ENCODE measurements at places on chromosomes 7 and 10.

- no peak for DNase-seq
These were observed 188.6 kb upstream of the IMMP2L start for GRCh38 chr7:111750878-111751277.

- DNase-seq: no peak
These were observed 93.6 kb upstream of the INSIG1 start for GRCh38 chr7:155203882-155204691.

- DNase-seq: no peak
These were observed 10.5 kb downstream of the DAGLB start for GRCh38 chr7:6437251-6437650.

DNA sequence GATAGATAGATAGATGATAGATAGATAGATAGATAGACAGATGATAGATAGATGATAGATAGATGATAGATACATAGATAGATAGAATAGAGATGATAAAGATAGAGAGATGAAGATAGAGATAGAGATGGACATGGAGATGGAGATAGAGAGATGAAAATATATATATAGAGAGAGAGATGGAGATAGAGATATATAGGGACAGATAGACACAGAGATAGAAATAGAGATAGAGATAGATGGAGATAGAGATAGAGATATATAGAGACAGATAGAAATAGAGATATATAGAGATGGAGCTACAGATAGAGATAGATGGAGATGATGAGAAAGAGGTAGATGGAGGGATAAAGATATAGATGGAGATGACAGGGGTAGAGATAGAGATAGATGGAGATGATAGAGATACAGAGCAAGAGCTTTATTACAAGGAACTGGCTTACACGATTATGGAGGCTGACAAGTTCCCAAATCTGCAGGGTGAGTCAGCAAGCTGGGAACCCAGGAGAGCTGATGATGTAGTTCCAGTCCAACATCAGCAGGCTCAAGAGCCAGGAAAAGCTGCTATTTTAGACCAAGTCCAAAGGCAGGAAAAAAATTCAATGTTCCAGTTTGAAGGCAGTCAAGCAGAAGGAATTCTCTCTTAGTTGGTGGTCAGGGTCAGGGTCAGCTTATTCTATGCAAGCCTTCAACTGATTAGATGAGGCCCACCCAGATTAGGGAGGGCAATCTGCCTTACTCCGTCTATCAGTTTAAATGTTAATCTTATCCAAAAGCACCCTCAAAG, 37.1 kb downstream of the CAV1 start:
- peak; percentile 65 for DNase-seq

DNA sequence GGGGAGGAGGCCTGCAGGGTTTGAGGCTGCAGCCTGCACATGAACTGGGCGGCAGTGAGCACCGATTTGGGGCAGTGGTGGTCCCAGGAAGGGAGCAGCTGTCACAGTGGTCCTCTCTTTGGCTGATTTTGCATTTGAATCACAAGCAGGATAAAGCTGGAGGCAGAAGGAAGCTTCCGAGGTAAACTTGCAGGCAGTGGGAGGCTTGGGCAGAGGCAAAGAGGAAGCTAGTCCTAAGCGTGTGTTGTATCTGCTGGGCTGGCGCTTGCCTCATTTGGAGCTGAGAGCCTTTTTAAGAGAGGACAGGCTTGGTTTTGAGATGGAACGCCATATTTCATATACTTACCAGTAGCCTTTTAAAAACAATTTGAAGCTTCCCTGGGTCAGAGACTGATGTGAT, 177.2 kb upstream of the PODXL start:
- DNase-seq: no peak

DNA sequence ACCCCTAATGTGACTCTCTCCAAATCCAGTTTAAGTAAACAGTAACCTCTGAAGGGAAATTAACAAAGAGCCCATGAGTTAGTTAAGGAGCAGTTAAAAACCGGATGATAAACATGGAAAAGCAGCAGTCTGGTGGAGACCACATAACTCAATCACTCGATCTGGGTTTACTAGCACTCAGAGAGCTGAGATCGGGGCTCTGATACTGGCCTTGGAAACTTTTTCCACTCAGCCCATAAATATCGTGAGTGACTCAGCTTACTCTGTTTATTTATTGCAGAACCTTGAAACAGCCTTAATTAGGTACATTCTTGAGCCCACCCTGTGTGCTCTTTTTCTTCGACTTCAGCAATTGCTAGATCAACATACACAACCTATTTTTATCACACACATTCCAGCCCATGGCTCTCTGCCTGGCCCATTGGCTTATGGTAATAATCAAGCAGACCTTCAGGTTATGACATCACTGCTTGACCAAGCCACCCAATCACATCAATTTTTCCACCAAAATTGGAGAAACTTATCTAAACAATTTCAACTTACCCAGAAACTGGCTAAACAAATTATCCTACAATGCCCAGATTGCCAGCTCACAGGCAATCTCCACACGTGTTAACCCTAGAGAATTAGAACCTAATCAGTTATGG, 82.2 kb upstream of the GPR22 start:
- peak; percentile 99 for DNase-seq

DNA sequence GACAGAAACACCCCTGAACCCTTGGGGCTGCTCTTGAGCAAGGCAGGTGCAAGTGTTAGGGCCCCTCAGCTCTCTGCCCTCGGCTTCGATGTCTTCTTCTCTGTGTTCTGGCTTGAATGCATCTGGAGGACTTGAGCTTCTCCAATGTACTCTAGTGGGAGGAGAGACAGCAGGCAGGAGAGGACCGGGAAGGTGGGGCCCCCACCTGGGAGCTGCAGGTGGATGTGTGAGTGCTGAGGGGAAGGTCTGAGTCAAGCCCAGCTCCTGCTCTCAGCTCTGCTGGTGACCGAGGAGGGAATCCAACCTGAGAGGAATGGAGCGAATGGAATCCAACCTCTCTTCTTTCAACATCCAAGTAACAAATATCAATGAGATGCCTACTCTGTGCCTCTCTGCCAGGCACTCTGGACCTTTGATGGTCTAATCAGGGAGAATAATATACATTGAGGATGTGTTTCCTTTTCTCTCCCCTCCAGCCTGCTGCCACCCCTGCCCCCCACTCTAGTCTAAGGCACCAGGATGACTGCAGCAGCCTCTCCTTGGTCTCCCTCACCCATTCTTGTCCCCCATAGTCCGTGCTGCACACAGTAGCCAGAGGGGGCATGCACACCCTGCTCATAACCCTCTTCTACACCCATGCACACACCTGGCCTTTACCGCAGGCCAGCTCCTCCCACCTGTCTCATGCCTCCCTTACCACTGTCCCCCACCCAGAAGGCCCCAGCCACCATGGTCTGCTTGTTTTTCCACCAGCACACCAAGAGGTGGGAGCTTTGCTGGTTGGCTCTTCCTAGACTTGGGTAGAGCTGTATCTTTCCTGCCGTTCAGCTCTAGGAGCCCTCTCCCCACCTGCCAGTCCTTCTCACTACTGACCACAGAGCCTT, 13.6 kb downstream of the TBATA start:
- DNase-seq: no peak

DNA sequence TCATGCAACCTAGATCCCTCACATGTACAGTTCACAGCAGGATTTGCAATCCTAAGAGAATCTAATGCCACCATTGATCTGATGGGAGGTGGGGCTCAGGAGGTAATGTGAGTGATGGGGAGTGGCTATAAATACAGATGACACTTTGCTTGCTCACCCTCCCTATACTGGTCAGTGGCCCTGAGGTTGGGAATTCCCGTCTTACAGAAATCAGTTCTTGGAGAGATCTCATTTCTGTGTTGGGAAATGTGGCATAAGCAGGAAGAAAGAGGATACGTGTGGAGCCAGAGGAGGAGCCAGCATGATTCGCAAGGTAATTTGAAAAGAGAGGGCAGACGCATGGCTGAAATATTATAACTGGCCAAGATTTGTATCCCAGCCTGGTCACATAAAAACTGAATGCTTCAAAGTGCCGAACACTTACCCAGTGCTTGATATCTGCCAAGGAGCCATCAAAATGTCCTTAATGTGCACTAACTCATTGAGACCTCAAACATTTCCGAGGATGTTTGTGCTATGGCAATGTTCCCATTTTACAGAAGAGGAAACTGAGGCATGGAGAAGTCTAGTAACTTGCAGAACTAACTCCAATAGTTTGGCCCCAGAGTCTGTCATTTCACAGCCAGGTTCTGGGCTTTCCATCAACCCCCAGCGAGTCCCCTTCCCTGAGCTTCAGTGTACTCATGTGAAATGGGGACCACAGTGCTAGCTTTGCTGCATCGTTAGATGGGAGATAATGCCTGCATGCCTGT, 5.5 kb upstream of the IKZF1 start:
- DNase-seq: no peak

- no peak for DNase-seq
These were observed 5.4 kb downstream of the MAFK start for GRCh38 chr7:1535701-1536454.

DNA sequence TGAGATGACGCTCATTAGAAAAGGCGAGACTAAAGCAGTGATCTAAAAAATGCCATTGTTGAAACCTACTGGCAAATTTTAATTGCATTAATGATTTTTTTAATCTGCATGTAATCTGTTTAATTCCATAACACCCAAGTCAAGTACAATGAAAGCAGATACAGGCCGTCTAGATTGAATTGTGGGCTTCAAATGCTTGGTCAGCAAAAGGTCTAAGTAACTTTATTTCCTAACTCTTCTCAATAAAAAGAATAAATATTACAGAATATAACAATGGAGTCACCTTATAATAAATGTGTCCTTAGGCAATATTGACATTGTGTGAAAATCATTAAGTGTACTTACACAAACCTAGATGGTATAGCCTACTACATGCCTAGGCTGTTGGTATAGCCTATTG, 20.6 kb downstream of the PDE1C start:
- no peak for DNase-seq

GRCh38 chr10:73962386-73962785, 35.5 kb upstream of the VCL start:
- no peak for DNase-seq

DNA sequence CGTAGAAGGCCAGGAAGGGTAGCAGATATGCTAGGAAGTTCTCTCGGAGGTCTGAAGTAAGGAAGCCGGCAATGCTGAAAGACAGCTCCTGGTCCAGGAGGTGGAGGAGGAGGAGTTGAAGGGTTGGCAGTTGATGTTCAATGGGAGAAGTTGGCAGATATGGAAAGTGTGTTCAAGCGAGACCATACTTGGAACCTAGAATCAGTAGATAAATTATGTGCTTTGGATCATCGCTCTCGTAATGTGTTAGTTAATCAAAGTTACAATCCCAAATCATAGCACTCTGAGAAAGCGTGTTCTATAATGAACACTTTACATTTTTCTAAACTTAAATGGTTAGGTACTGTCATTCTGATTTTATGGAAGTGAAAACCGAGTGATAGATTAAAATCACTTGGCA, 152.9 kb downstream of the CELF2 start:
- no peak for DNase-seq

DNA sequence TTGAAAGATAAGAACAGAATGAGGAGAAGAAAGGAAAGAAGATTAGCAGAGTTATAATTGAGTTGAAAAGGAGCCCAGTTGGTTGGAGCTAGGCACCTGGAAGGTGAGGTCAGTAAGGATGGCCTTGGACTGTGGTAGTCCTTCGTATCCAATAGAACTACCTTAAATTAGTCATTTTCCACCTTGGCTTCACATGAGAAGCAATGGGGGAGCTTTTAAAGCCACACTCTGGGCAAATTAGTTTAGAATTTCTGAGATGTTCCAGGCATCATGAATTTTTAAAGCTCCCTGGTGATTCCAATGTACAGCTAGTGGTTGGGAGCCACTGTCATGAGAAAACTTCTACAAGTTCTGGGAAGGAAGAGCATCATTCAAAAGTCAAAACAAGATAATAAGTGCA, 27.3 kb upstream of the CYP3A5 start:
- peak; percentile 4 for DNase-seq

- DNase-seq: no peak
These were observed 70.6 kb downstream of the NPS start for GRCh38 chr10:127619546-127620325.

Data from fibroblast of gingiva (primary cell).